Osteoblast (primary cell): ENCODE measurements at places on chromosomes 4 and X. TPM values are rescaled to one million over a fixed set of nuclear protein-coding genes. Genes with fewer than 3 reads are reported as not detected.
A peak's percentile ranks its signal among the peaks of the same experiment; 100 is the strongest.

DNA sequence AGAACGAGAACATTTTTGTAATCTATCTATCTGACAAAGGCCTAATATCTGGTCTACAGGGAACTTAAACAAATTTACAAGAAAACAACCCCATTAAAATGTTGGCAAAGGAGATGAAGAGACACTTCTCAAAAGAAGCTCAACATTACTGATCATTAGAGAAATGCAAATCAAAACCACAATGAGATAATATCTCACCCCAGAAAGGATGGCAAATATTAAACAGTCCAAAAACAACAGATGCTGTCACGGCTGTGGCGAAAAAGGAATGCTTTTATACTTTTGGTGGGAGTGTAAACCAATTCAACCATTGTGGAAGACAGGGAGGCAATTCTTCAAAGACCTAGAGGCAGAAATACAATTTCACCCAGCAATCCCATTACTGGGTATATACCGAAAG, 2284.8 kb downstream of the ARAP2 start:
- no peak for DNase-seq

- DNase-seq = no peak
Observed at GRCh38 chr4:171667906-171668305, 145.3 kb upstream of the GALNTL6 start.

GRCh38 chr4:71680706-71681105, 103.2 kb downstream of the GC start:
- DNase-seq = no peak

PPARGC1A gene
- total RNA-seq = 2.1 and 2.5 TPM in 2 replicates

DNA sequence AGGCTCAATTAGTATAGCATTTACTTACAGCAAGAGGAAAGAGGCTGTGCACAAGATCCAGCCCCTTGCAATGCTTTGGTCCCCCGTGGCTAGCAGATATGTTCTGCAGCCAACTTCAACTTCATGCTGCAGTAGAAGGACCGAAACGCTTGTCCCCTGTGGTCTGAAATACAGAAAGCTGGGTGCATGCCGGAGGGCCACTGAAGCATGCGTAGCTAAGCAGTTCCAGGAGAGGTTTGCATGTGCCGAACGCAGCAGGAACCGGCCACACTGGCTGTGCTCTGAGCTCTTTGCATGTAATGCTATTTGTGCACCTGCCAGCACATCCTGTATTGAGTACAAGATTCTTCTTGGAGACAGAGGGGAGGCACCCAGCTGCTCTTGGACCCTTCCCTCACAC, 35.8 kb upstream of the SHISA3 start:
- no peak for DNase-seq

GPR78 gene
- total RNA-seq = 1.2 and 1.8 TPM in 2 replicates

DNA sequence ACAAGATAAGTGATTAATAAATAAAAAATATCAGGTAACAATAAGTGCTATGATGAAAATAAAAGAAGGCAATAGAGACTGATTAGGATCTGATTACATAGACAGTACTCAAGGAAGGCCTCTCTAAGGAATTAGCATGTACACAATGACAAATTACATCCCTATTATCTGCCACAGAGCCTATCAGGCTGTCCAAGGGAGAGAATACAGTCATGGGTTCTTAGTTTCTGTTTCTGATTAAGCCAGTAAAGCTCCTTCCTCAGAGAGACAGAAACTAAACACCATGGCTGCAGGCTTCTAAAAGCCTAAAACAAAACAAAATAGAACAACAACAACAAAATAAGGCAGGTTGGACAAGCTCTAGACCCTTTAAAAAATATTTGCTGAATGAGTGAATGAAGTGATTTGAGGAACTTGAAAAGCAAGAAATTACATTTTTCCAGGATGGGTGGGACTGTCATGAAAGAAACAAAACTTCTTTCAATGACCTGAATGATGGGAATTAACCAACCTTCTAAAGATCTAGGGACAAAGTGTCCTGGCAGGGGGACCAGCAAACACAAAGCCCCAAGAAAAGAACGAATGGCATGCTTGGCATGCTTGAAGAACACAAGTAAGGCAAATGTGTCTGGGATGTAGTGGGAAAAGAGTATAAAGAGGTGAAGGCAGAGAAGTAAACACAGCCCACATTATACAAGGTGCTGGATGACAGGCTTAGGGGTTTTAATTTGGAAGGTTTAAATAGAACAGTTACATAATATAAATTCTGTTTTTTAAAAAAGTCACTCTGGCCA, 44.1 kb downstream of the NAA11 start:
- DNase-seq = no peak

GRCh38 chr4:28562913-28563312, 1702.3 kb downstream of the STIM2 start:
- DNase-seq = no peak

DNA sequence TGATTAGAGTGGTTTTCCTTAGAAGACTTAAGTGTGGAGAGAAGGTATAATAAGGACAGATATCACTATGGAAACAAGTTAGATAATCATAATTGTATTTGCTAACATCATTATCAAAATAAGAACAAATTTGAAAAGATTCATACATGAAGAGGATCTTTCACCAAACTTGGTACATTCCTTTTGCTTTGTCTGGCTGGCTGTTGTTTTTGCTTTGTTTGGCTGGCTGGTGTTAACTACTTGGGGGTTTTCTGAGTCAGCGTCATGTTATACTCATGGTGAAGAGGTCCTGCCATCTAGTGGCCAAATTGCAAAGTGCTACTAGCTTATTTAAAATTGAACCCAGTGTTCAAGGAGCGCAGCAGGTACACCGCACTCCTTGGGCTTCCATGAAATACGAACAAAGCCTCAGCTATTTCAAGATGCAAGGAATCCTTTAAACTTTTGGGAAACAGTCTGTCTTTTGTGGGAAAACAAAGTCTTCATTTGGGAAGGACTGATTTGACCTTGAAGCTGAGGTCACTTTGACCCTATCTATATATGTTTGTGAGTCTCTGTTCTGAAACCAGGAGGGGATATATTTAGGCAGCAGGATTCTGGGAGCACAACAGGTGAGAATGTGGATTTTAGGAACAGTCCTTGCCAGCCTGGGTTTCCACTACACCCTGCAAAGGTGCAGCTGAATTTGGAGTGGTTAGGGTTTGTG, 129.7 kb downstream of the PLS3 start:
- peak; percentile 81 for DNase-seq

- no peak for DNase-seq
Observed at GRCh38 chrX:107733686-107734085, 41.9 kb downstream of the TSC22D3 start.

DNA sequence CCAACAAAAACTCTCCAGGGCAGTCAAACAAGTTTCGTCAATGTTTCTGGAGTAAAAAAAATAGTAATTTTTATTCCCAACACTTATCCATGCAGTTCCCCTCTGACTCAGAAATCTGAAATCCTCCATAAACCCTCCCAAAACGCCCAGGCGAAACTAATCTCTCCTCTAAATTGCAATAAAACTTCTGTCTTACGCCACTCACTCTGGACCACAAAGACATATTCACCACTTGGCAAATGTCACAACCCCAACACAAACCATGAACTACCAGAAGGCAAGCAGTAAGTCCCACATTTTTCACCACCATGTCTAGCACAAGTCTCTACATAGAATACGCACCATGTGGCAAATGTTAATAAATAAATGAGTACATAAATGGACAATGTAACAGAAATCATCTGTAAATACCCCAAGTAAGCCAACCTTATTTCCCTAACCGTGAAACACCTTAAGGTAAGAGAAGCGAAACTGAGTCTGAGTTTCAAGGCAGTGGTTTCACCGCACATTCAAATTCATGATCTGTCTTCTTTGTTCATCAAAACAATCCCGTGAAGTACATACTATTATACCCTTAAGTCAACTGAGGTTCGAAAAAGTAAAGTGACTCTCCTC, 1.6 kb downstream of the PAPSS1 start:
- peak; percentile 84 for DNase-seq

DNA sequence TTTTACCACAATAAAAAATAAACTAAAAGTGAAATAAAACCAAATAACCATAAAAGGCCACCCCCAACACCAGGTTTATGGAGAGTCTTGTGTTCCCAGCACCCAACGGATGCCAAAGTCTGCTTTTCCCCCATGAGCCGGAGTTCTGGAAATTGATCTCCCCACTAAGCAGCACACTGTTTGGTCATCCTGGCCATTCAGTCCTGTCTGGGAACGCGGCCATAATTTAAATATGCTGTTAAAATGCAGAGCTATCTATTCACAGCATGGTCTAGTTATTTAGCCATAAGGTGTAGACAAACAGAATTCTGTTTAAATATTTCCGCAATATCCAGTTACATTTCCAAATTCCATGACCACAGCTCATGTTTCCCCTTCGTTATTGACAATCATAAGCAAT, 129.6 kb upstream of the TBL1X start:
- DNase-seq = no peak

DNA sequence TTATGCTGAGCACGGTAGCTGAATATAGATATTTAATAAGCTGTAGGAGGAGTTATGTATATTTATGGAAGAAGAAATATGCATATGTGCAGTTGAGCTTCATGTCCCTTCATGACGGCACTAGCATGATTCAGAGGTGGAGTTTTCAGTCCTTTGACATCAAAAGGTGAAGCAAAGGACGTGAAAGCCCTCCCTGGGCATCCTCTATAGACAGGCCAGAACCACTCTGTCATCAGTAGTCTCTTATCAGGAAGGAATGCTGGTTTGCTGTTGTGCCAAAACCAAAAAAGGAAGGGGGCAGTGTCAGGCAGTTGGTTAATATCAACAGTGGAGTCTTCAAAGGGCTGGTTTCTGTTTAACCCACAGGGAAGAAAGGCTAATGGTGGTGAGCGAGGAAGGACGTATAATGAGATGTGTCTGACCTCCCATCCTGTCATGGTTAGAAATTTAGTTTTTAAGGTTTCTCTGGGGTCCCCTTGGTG, 23.5 kb upstream of the IL2 start:
- no peak for DNase-seq

DNA sequence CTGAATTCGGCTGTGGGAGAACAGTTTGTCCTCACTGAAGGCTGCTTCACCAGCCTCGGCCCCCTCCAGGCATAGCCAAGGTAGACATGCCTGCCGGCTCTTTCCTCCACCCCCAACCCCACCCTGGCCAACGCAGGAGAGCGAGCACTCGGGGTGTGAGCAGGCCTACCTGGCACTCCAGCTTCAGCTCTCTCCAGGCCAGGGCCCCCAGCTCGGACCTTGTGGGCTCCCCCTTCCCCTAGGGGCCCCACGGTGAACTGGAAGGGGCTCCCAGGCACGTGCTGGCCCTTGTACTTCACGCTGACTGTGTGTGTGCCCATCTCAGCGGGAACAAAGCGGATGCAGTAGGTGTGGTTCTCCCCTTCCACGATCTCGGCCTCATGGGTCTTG, 22.4 kb downstream of the FLNA start:
- no peak for DNase-seq

CABS1 gene
- not detected in 2 replicates for total RNA-seq

GRCh38 chr4:47270201-47270888, 193.2 kb downstream of the COMMD8 start:
- no peak for DNase-seq

DNA sequence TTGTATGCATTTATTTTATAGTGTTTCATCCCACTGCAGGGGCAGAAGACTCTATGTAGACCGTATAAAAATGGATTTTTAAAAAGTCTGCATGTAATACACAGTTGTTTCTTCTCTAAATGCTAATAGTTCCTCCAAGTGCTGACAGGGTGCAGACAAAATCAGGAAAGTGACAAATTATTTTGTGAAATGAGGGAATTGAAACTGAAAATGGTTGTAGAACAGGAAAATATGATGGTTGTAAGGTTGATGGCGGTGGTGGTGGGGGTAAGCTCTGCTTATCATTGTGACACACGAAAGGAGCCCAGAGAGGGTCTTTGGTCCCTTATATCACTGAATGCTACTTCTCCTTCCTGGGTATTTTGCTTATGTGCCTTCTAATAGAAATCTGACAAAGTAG, 4.3 kb downstream of the IL15 start:
- DNase-seq = no peak

DNA sequence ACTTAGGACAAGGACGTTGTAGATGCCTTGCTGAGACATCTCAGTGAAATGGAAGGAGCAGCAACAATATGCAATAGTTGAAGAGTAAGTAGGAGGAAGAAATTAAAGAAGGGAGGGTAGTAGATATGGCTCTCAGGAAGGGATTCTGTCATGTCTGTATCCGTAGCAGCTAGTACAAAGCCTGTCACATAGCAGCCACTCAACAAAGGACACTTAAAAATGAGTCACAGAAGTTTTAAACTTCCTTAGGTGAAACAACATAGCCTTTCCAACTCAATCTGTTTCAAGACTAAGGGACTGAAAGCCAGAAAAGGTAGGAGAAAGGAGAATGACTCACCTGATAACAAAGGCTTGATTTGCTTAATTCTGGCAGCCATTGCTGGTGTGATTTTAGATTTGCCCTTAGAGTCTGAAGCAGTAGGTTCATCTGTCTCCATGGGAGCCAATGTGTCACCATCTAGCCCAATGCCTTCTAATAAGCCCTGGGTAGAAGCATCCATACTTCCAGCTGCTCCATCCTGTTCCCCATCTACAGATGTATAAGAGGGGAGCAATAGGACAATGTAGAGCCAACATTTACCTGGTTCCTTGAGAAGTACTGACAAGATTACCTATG, 86.6 kb downstream of the HUWE1 start:
- no peak for DNase-seq
